SK-N-SH treated with all-trans-retinoic acid at 6 μM for 48 hours (cell line): ENCODE measurements at places on chromosomes 3 and 15.

DNA sequence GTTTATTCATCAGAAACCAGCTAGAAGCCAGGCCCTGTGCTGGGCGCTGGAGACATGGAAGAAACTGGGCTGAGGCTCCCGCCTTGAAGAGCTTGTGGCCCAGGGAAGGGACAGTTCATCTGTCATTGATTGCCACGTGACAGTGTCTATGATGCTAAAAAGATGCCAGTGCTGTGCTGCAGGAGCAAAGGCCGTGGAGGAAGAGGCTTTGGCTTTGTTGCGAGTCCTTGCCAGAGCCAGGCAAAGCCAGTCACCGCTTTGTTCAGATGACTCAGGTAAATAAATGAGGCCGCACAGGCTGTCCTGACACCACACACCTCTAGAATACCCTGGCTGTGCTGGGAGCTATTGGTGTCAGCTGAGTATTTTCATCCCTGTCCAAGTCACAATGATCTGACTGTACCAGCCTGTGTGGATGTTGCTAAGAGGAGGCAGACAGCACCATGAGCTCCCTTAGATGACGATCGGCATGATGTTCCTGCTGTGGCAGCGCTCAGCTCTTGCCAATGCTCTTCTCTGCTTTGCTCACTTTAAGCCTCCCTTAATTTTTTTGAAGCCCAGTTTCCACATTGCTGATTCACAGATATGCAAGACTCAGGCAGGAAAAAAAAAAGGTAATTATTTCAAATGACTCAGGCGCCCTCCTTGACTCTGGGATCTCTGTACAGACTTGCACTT lies 77.5 kb downstream of the CCNL1 start:
- peak; percentile 13; the same call in 2 of the 3 replicates for ATAC-seq

DNA sequence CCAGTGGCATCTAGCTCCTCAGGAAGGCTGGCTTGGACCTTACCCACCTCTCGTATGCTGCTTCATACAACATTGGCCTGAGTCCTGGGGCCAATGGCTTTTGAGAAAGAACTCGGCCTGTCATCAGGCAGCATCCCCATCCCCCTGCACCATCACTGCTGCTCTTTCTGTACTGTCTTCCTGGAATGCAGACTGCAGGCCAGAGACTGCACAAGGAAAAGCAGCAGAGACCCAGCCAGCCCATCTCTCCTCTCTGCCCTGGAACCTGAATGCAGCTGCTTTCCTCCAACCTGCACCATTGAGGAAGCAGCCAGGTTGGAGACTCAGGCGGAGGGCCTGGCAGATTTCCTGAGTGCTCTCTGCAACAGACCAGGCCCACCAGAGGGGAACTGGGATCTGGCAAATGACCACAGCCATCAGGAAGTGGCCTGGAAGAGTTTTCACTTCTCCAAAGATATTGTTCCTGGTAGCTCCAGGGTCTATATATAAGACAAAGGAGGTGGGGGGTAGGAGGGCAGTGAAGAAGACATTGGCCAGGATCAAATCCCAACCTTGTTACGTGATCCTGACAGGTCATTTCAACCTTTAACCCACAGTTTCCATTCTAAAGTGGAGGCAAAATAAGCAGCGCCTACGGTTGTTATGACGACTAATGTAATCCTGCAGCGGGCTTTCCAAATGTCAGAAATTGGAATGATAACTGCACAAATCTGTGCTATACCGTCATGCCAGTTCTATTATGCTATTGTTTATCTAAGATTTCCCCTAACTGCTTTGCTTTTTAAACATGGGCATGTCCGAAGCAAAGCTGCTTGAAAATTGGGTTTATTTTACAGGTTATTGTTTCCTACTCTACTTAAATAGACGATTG lies 24.4 kb upstream of the RAB7A start:
- ATAC-seq: peak; percentile 63

DNA sequence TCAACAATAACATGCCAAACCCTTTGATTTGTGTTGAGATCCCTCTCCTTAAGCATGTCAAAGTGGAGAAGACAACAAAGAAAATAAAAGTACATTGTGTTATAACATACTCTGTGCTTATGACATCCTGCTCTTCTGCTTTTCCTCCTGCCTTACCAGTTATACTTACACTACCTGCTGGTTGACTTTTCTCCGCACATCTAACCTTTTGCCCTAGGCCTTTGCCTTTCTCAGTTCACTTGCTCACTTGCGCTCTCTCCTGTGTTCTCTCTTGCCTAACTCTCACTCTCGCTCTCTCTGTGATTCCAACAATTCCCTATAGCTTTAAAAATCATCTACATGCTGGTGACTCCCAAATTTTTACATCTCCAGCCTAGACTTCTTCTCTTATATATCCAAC lies 5.7 kb downstream of the DNAH12 start:
- ATAC-seq: no peak

DNA sequence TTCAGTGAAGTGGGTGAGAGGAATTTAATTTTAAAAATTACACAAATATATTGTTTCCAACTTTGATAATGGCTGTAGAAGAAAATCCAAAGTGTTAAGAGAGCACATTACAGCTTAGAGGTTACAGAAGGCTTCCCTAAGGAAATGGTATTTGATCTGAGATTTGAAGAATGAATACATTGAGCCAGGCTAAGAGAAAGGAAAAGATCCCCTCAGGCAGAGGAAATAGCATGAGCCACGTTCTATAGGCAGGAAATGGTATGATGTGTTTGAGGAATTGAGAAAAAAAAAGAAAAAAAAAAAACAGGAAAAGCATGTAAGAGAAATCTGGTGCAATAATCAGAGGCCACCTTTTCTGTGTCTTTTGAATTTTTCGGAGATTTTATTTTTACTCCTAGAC lies 48.6 kb downstream of the UNC13C start:
- ATAC-seq: no peak

- ATAC-seq: no peak
Measured at GRCh38 chr3:112399064-112399463, 66.1 kb downstream of the CD200 start.

DNA sequence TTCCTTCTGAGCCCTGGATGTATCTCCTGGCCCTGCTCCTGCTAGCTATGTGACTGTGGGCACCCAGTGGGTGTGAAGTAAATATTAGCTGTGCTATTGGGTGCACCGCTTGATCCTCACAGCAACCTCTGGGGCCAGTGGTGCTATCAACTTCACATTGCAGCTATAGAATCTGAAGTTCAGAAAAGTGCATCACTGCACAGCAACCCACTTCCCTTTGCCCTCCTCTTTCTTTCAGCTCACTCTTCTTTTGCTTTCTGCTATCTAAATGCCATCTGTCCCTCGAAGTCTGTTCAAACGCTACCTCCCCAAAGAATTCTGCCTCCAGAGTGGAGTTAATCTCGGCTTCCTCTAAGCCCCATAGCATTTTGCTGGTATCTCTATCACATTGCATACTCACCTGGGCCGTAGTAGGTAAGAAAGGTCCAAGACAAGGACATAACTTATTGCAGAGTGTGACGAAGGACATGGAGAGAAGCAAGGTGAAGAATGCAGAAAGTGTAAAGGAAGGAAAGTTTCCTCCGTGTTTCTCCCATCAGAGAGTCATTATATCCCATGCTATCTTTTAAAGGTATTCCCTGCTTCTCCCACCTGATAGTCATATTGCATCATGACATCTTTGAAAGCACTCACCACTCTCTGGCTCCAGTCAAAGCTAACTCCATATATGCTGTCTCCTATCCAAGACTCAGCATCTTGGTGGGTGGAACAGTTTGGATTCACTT lies 57.1 kb upstream of the BCL6 start:
- ATAC-seq: no peak

DNA sequence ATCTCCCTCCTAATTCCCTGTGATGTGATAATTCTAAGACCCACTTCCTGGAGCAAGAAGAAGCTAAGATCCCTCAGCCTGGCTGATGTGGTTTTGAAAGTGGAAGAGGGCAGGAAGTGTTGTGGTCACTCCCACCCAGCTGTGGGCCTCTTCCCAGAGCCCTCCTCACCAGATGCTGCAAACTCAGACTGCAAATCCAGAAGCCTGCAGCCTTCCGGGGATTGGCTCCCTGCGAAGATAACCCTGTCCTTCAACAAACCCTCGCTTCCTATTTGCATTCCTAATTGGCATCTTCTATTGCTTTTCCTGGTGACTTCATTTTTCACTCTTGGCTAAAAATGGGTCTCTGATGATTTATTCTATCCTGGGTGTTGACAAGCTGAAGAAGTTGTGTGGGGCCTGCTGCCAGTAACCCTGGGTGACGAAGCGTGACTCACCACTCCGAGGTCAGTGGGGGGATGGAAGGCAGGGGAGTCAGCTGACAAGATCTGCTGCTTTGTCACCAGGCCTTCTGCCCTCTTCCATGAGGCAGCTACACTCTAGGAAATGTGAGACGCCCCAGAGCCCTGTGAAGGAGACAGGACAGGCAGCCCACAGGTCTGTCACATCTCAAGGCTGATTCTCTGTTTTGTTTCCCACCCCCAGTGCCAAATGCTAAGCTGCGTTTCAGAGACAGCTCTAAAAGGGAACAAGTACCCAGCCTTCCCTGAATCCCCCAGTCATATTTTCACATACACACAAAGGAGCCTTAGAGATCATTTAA lies 99.7 kb upstream of the LIPC start:
- peak; percentile 97 for ATAC-seq

GRCh38 chr3:111548092-111548491 lies 6.1 kb downstream of the CD96 start:
- ATAC-seq: no peak

- ATAC-seq: peak; percentile 41
Measured at GRCh38 chr3:98980915-98981596, 79.6 kb upstream of the DCBLD2 start.

GRCh38 chr3:132981719-132982118 lies 56.5 kb upstream of the TMEM108 start:
- no peak for ATAC-seq

GRCh38 chr3:191721390-191721861 lies 260.5 kb downstream of the PYDC2 start:
- ATAC-seq: no peak

DNA sequence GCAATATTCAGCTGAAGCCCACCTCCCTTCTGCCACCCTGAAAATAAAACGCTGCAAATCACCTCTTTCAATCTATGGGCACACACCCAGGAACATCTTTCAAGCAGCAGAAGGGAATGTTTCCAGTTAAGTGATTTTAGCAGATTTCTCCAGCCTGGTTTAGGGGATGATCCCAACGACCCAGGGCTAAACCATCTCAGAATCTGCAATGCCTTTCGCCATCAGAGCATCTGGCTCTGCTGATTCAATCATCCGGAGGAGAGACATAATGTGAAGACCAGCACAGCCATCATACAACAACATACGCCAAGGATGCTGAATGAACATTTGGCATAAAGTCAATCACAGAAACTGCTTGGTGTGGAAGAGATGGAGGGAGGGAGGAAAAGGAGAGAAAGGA lies 15.5 kb upstream of the LRRN1 start:
- no peak; the same call in 2 of the 3 replicates for ATAC-seq

- ATAC-seq: no peak
Measured at GRCh38 chr3:126353694-126354321, 3.4 kb downstream of the KLF15 start.

DNA sequence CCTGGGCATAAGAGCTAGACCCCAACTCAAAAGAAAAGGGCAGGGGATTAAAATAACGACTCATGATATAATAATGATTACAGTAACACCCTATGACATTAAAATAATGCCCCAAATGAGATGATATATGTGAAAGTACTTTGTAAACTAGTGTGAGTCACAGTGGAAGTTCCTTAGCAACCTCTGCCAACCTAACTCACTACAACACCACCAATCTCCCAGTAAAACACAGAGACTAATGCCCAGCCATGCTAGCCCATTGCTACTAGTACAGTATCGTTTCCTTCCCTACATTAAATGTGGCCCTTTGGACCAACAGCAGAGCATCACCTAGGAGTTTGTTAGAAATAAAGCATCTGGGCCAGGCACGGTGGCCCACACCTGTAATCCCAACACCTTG lies 11.2 kb upstream of the ADAMTS7 start:
- no peak; the same call in 2 of the 3 replicates for ATAC-seq

GRCh38 chr15:27864086-27864485 lies 235.0 kb downstream of the OCA2 start:
- no peak for ATAC-seq

- peak; percentile 69 for ATAC-seq
Measured at GRCh38 chr3:188978421-188979171, 193.2 kb upstream of the TPRG1 start.

DNA sequence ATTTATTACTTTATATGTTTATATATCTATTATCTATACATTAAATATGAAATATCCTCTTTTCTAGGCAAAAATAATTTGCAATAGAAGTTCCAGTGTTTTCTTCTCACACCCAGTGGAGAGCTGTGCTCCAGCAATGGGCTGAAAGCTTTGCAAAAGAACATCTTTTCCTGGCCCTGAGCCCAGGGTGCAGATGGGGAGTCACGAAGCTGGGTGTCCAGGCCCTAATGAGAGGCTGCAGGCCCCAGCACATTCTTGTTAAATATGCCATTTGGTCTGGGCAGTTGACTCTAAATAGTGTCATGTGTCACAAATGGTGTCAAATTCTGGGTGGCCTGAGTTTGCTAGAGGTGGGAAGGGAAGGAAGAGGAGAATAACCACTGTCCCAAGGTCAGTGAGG lies 5.7 kb downstream of the NTRK3 start:
- no peak for ATAC-seq

- peak; percentile 94 for ATAC-seq
Measured at GRCh38 chr3:117355566-117355965, 646.0 kb downstream of the TUSC7 start.

DNA sequence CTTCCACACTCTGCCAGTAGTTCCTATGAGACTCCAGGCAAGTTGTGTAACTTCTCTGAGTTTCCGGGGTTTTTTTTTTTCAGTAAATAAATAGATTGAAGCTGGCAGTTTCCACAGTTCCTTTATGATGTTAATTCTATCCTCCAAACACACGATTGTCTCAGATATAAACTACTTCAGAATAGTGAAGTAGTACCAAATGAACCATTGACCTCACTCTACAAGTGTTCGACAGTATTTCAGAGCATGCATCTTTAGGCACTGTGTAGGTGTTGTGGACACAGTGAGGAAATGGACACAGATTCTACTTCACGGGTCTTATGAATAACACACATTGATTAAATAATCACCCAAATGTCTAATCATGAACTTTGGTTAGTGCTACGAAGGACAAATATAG lies 136.1 kb upstream of the IGSF10 start:
- no peak for ATAC-seq

DNA sequence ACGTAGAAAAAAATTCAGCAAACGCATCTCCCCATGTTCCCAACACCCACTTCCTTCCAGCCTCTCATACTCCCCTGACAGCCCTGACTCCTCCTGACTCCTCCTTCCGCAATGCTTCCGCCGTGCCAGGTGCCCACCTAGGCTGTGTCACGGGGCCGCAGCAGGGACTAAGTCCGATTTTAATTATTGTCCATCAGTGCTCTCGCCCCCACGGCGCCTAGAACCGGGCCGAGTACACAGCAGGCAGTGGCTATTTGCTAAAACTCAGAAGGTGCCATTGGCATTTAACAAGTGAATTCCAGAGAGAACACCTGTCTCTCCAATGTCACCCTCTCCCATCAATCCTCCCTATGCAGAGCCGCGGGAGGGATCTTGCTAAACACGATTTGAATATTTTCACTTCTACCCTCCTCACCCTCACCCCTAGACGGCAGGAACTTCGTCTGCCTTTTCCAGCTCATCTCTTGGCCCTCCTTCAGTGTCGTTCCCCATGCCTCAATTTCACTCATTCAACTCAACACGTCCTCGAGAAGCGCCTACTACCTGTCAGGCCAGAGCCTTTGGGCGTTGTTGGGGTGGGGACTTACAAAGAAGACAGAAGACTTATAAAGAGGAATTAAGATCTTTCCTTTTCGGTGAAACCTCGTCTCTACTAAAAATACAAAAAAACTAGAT lies 11.5 kb upstream of the SHF start:
- no peak for ATAC-seq

GRCh38 chr15:42726114-42726513 lies 10.8 kb downstream of the CDAN1 start:
- no peak for ATAC-seq
